Colonic mucosa (tissue), 4 donors: ENCODE measurements at places on chromosomes 12 and 14.

DNA sequence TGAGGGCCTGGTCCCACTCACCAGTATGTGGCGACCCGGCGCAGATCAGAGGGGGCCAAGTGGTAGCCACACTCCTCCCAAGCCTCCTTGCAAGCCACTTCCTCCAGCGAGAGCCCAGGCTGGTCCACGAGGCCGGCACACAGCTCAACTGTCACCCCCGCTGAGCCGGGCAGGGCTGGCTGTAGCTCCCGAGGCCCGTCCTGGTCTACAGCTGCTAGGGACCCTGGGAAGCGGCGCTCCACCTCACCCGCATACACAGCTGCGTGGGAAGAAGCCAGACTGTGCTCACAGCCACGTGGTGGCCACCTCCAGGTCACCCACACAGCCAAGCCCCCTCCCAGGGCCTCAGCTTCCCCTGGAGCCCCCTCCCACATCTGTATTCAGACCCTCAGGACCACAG, 4.6 kb downstream of the NUDT14 start:
- DNase-seq, result no peak

GRCh38 chr14:86072116-86072894, 542.4 kb downstream of the FLRT2 start:
- no peak for DNase-seq

- peak; percentile 35 for DNase-seq
Measured at GRCh38 chr12:6368906-6369525, 6.3 kb downstream of the SCNN1A start.

GRCh38 chr12:38392554-38393144, 76.1 kb downstream of the ALG10B start:
- DNase-seq, result no peak

DNA sequence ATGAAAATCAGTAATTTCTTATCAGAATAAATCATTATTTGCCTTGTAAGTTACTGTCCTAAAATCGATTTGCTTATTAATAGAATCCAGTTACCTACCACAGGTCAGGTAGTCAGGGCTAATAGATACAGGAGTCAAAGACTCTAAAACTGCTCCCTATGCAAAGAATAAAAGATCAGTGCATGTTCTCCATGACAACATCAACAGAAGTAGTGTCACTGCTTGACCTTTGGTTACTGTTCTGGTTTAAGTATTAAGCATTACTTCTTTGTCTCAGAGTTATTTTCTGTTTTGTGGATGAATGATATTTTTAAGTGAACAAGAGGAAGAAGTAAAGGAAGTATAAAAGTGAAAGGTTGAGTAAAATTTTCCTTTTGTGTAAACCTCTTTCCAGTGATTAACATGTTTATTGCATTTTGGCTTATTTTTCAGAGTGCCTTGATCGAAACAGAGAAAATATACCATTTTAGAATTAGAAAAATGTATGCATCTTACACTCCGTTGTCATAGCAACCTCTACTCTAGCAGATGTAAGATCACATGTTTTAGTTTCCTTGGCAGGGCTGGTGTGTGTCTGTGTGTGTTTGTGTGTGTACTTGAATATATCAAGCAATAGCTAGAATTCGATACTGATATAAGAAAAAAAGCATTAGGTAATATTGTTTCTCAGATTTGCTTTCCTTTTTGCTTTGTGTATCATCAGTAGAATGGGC, 44.7 kb downstream of the ABCD2 start:
- no peak for DNase-seq

DNA sequence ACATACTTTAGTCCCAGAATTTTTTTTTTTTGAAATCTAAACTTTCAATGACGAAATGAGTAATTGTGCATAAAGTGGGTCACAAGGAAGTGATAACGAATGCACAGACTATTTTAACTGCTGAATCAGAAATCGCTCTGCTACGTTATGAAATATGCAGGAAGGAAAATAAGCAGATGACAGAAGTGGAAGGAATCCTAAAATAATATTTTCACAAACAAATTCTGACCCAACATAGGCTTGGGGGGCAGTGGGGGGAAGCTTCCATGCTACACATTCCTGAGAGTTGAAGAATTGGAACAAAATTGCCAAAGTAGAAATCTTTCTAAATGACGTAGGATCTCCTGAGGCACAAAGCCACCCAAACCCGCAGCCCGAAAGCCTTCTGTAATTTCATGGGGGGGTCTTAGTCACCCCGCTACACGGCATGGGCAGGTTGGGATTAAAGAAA, 89.6 kb downstream of the ARF6 start:
- no peak for DNase-seq

GRCh38 chr14:71703477-71703876, 228.8 kb upstream of the RGS6 start:
- DNase-seq, result no peak

GRCh38 chr12:639566-639965, 23.7 kb downstream of the NINJ2 start:
- no peak for DNase-seq

- no peak for DNase-seq
Measured at GRCh38 chr12:3565985-3566384, 75.0 kb downstream of the PRMT8 start.

DNA sequence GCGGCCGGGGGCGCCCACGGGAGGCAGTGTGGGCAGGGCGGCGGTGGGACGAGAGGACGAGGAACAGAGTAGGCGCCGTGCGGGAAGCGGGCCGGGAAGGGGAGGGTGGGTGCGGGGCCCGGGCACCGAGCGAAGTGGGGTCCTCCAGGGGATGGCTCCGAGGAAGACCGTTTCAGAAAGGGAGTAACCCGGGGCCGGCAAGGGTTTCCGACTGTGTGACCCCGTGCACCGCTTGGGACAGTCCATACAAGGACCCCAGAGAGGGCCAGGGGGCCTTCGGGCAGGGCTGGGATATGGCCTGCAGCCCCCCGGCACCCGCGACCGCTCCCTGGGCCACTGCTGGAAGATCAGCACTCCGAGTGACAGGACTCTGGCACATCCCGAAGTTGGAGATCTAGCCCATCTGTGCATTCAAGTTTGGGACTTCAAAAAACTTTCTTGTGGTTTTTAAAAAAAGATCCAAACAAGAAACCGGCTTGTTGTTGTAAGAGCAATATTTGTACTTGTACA, 448 bp downstream of the TSPAN9 start:
- DNase-seq, result peak; percentile 40

GRCh38 chr12:25249931-25250738, 594 bp downstream of the KRAS start:
- peak; percentile 69 for DNase-seq

GRCh38 chr12:76738824-76739579, 24.9 kb upstream of the ZDHHC17 start:
- DNase-seq, result peak; percentile 35

DNA sequence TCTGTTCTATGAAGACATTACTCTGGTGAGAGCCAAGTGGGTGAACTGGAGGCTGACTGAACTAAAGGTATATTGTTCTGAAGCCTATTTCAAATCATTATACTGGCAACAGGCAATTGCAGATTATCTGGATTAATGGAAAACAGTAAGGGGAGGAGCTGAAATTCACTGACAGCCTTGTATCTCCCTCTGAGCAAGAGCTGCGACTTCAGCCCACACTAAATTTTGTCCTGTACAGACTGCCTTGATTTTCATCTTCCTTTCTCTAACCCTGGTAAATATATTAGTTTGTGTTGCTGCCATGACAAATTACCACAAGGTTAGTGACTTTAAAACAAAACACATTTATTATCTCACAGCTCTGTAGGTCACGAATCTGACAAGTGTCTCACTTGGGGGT, 231.1 kb downstream of the SLC2A13 start:
- DNase-seq, result no peak

GRCh38 chr12:77625441-77625840, 205.3 kb upstream of the NAV3 start:
- no peak for DNase-seq

- no peak for DNase-seq
Measured at GRCh38 chr14:44616204-44616603, 109.1 kb upstream of the FSCB start.

DNA sequence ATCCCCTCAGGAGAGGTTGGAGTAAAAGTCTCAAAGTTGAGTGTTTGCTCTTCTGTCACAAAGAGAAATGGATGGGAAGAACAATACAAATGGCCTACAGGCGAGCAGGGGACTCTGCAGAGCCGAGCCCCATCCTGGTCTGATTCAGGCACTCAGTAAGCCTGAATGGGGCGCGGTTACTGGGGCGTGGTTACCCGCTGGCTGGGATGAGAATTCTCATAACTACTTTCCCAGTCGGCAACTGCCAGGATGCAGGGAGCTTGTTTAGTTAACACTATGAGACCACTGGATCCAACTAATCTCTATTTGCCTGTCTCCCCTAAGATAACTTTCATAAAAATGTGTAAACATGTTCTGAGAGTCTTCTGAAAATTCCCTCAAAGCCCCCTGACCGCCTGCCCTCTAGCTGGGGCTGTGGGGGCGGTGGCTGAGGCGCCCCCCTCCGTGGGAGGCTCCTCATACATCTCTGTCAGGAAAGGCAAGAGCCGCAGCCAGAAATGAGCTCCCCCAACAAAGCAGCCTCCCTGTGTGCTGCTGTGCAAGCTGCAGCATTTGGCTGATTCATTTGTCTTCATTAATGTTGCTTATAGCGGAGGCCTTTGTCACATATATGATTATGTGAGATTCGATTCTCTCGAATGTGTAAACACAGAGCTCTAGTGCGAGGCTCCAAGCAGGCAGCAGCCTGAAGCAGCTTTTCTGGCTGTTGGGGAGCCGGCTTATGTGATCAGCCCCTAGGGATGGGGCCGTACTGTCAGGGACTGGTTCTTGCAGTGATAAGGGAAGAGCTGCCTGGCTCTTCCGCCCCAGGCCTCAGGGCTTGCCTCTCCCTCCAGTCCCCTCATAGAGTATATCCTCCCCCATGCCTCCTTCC, 126.1 kb upstream of the ARHGAP5 start:
- peak; percentile 84 for DNase-seq

DNA sequence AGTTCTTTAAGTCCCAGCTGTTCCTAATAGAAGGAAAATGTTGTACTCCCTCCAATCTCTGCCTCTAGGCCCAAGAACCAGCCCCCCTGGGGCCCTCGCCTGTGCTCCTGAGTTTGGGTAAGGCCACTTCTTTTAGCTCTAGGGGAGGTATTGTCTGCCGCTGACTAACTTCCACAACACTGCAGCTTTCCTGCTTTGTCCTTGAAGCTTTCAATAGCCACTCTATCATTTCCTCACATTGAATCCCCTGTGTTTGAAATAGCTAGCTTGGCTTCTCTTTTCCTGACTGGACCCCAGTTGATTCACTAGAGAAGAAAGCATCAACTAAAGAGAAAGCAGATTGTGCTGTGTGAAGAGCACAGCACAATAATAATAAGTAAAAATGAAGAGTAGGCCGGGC, 28.8 kb downstream of the KRT80 start:
- no peak for DNase-seq

- DNase-seq, result peak; percentile 18
Measured at GRCh38 chr12:122138181-122138580, 35.8 kb downstream of the IL31 start.

DNA sequence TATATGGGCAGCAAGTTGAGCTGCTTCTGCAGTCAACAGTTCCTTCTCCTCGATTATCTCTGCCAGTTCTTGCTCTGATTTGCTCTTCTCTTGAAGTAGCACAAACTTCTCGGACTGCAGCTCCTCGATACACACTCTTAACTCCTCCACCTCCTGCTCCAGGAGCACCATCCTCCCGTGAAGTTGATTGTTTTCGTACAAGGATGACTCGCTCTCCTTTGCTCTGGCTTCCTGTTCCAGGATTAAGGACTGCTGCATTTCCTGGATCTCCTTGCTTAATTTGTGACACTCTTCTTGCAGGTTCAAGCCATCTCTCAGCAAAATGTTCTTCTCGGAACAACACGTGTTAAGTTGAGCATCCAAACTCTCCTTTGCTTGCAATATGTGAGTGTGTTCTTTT, 56.2 kb upstream of the VPS33A start:
- no peak for DNase-seq

GRCh38 chr12:15664491-15664890, 124.7 kb downstream of the EPS8 start:
- DNase-seq, result no peak

DNA sequence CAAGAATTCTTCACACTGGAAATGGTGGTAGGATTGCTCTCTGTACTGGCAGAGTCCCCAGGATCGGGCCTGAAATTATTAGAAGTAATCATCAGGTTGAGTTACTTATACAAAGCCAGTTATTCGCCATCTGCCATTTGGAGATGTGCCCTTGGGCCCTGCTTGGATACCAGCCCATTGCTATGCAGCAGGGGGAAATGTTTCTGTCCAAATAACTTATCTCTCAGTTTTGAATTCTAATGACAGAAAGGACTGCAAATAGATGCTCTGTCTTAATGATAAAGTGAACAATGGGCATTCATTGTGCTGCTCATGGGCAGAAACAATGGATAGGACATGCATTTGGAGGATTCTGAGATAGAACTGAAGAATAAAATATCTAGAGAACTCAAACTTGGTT, 139.1 kb upstream of the PELI2 start:
- DNase-seq, result no peak

DNA sequence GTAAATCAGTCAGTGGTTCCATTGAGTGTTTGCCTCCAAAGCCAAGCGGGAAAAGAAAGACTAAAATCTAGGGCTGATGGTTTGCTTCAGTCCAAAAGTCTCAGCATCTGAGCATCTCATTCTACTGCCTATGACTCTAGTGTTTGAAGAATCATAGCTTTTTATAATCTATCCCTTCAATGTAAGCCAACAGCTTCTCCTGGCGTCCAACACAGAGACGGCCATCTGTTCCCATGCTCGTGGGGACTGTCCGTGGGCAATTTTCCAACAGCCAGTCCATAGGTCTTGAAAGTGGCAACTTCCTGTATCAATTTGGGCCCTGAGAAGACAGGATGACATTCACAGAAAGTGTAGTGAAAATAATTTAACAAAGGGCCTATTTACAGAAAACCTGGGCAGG, 544.4 kb upstream of the TMEM132C start:
- DNase-seq, result no peak

- no peak for DNase-seq
Measured at GRCh38 chr12:77609016-77609415, 221.7 kb upstream of the NAV3 start.

- DNase-seq, result no peak
Measured at GRCh38 chr14:95229749-95230148, 72.4 kb upstream of the DICER1 start.

GRCh38 chr12:100716945-100717732, 77.4 kb upstream of the ANO4 start:
- no peak for DNase-seq

DNA sequence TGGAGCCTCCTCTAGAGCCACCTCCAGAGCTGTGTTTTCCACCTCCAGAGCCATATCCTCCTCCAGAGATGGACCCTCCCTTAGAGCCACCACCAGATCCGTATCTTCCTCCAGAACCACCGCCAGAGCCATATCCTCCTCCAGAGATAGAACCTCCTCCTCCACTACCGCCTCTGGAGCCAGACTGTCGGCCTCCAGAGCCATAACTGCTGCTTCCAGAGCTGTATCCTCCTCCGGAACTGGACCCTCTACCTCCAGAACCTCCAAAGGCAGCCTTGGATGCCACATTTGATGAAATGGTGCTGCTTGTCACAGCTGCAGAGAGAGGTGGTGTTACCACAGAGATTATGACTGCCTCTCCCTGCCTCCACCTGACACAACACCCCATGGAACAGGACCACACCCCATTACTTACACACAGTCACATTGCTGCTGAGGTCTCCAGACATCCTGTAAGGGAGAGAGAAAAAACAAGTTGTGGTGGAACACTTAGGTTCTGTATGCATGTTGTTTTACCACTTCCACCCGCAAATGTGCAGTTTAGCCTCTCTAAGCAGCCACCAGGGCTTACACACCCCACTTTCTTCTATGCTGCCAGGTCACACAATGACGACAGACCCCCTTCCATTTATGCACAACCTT, 6.8 kb downstream of the KRT2 start:
- peak; percentile 18 for DNase-seq
